ENCODE measurements at places on chromosomes 5 and 9. TPM values are rescaled to one million over a fixed set of nuclear protein-coding genes. Genes with fewer than 3 reads are reported as not detected.

Gene PCDHGA6
- total RNA-seq, result 0.17 TPM

Gene CD14
- total RNA-seq, result 0.35 TPM

GRCh38 chr5:43514471-43514815 is 505 bp downstream of the C5orf34 start:
- peak; percentile 55 for DNase-seq

DNA sequence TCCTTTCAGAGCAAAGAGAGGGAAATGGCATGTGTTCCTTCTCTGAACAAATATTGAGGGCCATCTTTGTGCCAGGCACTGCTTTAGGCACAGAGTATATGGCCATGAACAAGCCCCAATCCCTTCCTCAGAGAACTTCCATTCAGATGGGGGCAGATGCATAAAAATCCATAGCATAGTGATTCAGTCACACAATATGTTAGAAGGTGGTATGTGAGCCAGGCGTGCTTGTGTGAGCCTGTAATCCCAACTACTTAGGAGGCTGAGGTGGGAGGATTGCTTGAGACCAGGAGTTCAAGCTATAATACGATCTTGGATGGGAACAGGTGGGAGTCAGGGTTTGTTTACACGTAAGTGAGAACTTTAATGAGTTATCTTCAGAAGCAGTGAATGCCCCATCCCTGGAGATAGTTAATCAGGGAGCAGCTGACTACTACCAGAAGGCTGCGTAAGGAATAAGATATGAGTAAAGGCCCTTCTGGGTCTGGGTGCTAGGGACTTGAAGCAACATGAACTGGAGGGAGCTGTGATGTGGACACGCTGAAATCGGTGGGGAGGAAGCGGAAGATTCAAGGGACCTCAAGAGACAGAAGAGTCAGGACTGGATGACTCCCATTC is 27.1 kb downstream of the NANS start:
- no peak for DNase-seq

Gene SPATA6L
- total RNA-seq, result 7.1 TPM

Gene PLEKHG4B
- total RNA-seq, result not detected

Gene LCP2
- total RNA-seq, result not detected

- DNase-seq, result peak; percentile 37
These were observed 96.9 kb upstream of the KLF4 start for GRCh38 chr9:107586493-107586892.

Gene ABITRAM
- 21.6 TPM for total RNA-seq

Gene FAM81B
- 5.0 TPM for total RNA-seq

Gene PTPDC1
- 6.5 TPM for total RNA-seq

DNA sequence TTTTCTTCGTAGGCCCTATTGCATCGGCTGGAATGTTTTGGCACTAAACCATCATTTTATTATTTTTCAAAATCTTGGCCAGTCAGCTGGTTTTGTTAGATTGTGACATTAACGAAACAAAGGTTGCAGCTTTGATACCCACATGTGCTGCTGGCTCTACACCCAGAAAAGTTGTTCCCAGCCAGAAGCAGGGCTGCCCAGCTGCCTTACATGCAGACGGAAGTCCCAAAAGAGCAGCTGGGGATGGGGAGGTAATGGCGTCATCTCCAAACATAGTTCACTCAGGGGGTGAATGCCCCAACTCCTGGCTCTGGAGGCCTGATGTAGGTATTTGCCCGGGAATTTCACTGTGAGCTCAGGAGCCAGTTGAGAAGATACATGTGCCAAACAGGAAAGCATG is 23.3 kb downstream of the TMEM171 start:
- DNase-seq, result no peak

DNA sequence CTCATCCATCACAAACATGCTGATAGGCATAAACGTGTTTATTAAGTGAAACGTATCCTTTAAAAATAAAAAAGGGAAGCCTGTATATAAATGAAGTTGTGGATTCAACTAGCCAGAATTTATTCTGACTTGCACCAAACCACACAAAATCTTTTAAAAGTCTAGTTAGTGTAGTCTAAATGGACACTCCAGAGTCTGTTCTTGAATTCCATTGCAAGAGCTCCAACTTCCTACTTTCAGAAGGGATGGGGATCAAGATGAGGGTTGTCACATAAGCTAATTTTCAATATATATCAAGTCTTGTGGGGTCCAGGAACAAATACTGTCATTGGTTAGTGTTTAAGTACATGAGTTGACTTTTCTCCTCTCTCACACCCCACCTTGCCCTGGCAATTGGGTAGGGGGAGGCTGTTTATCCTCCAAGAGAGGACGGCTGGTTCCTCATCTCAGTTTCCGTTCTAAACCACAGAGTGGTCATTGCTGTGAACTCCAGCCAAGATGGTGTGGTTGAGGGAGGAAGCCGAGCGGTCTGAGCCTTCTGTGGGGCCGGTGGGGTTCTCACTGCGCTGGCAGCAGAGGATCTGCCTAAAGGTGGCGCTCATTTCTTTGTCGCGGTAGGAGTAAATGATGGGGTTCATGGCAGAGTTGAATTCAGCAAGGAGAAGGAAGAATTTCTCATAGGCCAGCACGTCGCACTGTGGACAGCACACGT is 163.2 kb downstream of the LPAR1 start:
- no peak for DNase-seq

DNA sequence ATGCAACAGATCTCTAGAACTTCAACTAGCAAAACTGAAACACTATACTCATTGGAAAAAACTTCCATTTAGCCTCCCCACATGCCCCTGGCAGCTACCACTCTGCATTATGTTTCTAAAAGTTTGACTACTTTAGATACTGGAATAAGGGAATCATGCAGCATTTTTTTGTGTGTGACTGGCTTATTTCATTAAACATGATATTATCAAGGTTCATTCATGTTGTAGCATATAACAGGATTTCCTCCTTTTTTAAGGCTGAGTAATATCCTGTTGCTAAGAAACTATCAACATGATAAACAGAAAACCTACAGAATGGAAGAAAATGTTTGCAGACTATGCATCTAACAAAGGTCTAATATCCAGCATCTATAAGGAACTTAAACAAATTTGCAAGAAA is 597.9 kb downstream of the DMRTA1 start:
- no peak for DNase-seq

DNA sequence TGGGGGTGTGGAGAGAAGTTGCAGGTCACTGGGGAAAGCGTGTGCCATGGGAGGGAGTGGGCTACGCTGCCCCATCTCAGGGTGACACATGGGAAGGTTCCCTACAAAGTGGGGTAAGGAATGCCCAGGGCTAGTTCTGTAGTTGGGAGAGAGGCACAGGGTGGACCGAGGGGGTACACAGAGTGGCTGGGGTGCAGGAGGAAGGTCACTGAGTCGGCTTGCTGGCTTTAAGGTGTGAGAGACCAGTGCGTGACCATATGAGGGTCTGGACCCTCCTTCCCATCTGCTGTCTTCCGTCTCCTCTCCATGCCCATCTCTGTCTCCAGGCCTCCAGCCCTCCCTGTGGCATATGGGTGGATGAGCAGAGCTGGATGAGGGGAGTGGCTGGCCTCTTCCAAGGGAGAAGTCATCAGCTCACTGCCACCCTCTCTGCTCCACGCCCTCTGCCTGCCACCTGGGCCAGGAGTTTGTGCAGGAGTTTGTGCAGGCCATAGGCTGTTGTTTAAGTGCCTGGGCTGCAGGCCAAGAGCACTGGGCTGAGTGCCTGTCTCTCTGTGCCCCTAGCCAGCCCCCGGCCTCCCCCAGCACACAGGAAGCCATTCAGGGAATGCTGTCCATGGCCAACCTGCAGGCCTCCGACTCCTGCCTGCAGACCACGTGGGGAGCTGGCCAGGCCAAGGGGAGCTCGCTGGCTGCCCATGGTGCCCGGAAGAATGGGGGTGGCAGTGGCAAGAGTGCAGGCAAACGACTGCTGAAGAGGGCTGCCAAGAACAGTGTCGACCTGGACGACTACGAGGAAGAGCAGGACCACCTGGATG is 96.8 kb downstream of the PHF2 start:
- DNase-seq, result no peak

DNA sequence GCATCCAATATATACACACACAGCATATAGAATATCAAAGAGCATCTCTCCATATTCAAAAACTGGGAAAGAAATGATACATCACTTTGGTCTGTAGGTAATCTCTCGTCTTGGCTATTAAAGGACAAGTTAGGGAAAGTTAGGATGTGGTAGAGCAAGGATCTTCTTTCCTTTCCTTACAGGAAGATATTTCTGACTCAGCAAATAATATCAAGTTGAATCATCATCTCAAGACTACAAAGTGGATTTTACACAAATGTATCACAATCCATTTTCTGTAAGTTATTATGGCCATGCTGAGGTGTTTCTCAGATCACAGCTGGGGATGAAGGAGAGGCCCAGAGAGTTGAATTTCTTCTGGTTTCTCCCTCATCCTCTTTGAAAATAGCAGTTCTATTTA is 651.7 kb upstream of the CCNG1 start:
- DNase-seq, result no peak

- no peak for DNase-seq
These were observed 274.9 kb downstream of the PIK3R1 start for GRCh38 chr5:68490406-68490805.

Gene GADD45G
- total RNA-seq, result 2.4 TPM

GRCh38 chr5:95664204-95664786 is 17.7 kb downstream of the RFESD start:
- no peak for DNase-seq

DNA sequence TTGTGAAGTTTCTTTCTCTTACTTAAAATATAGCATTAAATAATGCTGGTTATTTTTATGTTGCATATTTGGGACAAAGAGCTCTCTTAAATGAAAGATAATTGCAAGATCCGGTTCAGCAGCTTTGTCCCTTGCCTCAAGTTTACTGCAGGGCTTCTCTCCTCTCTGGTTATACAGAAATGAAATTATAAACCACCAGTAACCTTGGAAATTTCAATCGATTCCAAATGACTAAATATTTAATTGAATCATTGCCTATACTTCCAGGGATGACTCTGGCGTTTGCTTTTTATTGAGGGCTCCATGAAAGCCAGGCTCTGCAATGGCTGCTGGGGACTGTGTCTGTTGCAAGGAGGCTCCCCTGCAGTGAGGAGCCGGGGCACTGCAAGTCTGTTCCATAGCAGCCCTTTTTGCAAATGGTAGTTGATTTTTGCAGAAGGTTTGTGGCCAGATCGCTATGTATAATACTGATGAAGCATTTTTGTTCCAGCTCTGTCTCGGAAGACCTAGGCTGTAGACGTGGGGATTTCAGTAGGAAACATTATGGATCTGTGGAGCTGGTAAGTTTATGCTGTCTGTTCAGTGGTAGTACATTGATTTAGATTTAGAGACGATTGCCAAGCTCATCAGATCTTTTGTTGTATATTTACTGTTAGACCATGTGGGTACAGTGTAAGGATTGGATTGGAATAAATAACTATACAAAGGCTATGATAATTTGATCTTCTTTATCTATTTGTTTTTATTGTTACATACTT is at the start of gene GARNL3:
Gene GARNL3 (plus strand): TSS at position 313 of the 758 bp plus-strand sequence. CDS start 104 bp downstream, at position 417.
- DNase-seq, result no peak

- DNase-seq, result peak; percentile 69
These were observed 31.9 kb downstream of the IRF1 start for GRCh38 chr5:132458651-132459030.

- DNase-seq, result no peak
These were observed 58.4 kb downstream of the FOXI1 start for GRCh38 chr5:170164087-170164486.

DNA sequence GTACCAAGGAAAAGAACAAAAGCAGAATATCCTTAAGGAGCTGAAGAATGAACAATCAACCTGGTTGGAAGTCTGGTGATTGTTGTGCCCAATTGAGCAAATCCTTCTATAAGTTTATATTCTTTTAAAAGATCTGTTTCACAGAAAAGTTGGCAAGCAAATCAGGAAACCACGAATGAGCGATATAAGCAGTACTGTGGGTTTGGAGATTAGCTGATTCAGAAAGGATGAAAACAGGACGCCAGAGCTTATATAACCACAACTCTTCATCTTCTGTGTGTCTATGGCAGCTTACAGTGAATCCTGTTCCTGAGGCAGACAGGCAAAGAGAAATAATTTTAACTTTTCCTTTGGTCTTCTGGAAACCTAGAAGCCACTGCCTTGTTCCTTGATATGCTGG is 61.7 kb downstream of the SLC38A9 start:
- DNase-seq, result no peak

Gene FREM1
- total RNA-seq, result 0.17 TPM

Gene TRIP13
- total RNA-seq, result 74.0 TPM

GRCh38 chr9:137919095-137919465 is 41.5 kb downstream of the CACNA1B start:
- DNase-seq, result no peak

Gene ABHD17B
- total RNA-seq, result 21.9 TPM

- DNase-seq, result no peak
These were observed 49.0 kb downstream of the FSD1L start for GRCh38 chr9:105496826-105497225.

Gene IFNA2
- not detected for total RNA-seq

DNA sequence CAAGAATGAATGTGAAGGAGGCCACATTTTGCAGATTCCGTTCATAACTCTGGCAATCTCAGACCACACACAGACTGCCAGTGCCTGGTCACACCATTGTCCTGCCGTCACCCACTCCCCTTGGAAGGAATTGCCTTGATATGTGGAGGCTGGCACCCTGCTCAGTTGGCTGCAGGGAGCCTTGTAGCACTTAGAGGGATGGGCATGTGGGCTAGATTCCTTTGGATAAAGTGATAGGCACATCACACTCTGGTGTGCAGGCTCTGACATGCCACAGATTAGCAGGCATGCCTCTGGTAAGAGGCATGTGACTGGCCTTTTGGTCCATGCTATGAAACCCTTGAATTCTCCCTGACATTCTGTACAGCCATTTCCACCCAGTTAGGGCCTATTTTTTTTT is 254.6 kb upstream of the PIK3R1 start:
- DNase-seq, result no peak

GRCh38 chr9:114487607-114488300 is 17.5 kb downstream of the WHRN start:
- DNase-seq, result peak; percentile 66

Gene PTBP3
- 141 TPM for total RNA-seq

- no peak for DNase-seq
These were observed 15.6 kb upstream of the ACSL6 start for GRCh38 chr5:132027027-132027426.

Gene TEX48
- not detected for total RNA-seq

GRCh38 chr5:159198063-159199036 is 11.0 kb downstream of the RNF145 start:
- no peak for DNase-seq

- DNase-seq, result no peak
These were observed 351.9 kb downstream of the PRELID2 start for GRCh38 chr5:145483212-145483611.

- no peak for DNase-seq
These were observed 15.0 kb downstream of the FBXO38 start for GRCh38 chr5:148398698-148399121.

GRCh38 chr5:142618130-142618523 is 67.8 kb downstream of the FGF1 start:
- DNase-seq, result peak; percentile 37

Gene KIF4B
- total RNA-seq, result 0.13 TPM

Gene GABRA6
- not detected for total RNA-seq

- DNase-seq, result no peak
These were observed 68.8 kb downstream of the HACD4 start for GRCh38 chr9:20962536-20963225.

Gene MAPK9
- 48.8 TPM for total RNA-seq

- no peak for DNase-seq
These were observed 436.6 kb upstream of the MPDZ start for GRCh38 chr9:13716090-13716489.

Gene AIF1L
- total RNA-seq, result 85.2 TPM

All from PC-9 (cell line).